Stimulated activated CD4-positive, alpha-beta T cell treated with anti-CD3 and anti-CD28 coated beads, Interleukin-1b, Interleukin-23, amount 100 ng/mL, for 1 hour (primary cell): ENCODE measurements at places on chromosomes 2 and 18.

DNA sequence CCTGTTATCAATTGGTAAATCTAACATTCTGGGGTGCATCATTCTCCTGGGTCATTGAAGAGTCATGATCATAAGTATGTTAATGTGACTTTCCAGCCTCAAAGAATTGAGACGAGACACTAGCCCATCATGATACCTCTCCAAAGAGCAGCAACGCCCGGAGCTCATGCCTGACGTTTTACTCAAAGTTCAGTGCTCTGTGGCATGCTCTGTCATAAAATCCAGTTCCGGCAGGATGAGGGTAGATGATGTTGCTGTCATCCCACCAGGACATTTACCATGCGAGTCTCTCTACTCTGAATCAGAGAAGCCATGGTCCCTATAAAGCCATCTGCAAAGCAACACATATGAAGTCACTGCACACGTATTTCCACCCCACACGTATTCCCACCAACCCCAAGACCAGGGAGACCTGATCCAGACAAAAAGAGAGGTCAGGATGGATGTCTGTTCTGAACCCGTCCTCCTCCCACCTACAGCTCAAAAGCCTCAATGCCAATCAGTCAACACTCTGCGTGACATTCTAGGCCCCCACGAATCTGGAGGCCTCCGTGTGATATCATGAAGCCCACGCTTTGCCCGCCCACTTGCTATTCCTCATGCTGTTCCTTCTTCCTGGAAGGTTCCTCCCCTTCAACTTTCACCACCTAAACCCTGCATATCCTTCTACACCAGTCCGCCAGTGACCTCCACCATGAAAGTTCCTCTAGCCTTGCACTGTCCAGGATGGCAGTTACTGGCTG, 85.8 kb downstream of the DNMT3A start:
- DNase-seq, result no peak

- DNase-seq, result no peak
Measured at GRCh38 chr18:10047237-10047636, 133.4 kb downstream of the VAPA start.

DNA sequence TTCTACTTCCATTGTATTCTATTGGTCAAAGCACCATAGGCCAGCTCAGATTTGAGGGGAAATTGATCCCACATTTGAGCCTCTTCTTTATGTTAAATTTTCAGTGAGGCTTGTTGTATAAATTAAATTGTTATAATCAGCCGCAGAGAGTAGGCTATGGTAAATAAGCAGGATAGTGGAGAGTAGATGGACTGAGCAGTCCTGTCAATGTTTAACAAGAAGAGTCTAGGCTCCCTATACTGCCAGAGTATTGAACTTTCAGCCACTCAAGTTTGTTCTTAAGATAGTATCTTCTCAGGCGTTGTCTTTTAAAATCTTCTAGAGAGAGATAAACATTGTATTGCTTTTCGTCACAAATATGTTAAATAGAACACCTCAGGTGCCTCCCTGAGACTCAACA, 100.9 kb downstream of the PRKRA start:
- DNase-seq, result no peak

DNA sequence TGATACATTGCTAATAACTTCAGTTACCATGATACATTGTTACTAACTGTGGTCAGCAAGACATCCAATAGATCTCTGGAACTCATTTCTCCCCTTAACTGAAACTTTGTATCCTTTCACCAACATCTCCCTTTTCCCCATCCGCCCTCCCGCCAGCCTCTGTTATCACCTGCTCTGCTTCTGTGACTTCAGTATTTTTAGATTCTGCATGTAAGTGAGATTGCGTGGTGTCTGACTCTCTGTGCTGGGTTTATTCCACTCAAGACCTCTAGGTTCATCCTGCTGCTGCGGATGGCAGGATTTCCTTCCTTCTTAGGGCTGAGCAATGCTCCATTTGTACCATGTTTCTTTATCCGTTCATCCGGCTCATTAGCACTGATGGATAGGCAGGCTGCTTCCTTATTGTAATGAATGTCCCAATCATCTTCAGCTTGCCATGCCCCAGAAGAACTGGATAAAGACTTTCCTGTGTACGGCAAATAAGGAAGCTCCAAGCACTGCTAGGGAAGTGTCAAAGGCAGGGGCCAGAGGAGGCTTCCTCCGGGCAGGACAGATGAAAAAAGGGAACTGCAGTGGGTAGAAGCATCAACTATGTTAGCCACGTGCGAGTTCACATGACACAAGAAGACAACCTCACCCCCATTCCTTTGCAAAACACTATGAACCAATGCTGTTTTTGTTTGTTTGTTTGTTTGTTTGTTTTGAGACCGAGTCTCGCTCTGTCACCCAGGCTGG, 113.4 kb downstream of the EIPR1 start:
- no peak for DNase-seq

GRCh38 chr2:190435031-190435670, 27.0 kb downstream of the MFSD6 start:
- DNase-seq, result no peak

DNA sequence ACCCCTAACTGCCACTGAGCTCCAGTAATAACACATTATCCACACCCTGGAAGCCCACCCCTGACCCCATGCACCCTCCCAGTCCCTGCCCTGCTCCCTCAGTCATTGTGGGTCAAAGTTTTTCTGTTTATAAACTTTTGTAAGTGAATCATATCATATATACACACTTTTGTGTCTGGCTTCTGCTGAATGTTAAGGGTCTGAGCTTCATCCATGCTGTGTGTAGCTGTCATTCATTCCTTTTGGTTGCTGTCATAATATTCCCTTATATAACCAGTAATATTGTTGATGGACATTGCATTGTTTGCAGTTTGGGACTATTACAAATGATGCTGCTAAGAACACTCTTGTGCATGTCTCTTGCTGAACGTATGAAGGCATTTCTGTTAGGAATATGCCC, 14.5 kb downstream of the CNNM4 start:
- DNase-seq, result no peak

GRCh38 chr2:9144046-9144445, 62.6 kb upstream of the ASAP2 start:
- no peak for DNase-seq

- DNase-seq, result no peak
Measured at GRCh38 chr2:239594019-239594771, 193.4 kb upstream of the HDAC4 start.
